ENCODE measurements at places on chromosomes 4 and X. TPM values are rescaled to one million over a fixed set of nuclear protein-coding genes. Genes with fewer than 3 reads are reported as not detected.

- DNase-seq = peak; percentile 91
Observed at GRCh38 chrX:53317365-53318069, 36.1 kb upstream of the IQSEC2 start.

GRCh38 chrX:65755786-65756185, 88.3 kb downstream of the MSN start:
- DNase-seq = no peak

The CLGN gene
- 6.7 TPM for total RNA-seq

The PNMA5 gene
- total RNA-seq = 0.22 TPM

- no peak for DNase-seq
Observed at GRCh38 chr4:149009223-149009622, 567.0 kb upstream of the NR3C2 start.

DNA sequence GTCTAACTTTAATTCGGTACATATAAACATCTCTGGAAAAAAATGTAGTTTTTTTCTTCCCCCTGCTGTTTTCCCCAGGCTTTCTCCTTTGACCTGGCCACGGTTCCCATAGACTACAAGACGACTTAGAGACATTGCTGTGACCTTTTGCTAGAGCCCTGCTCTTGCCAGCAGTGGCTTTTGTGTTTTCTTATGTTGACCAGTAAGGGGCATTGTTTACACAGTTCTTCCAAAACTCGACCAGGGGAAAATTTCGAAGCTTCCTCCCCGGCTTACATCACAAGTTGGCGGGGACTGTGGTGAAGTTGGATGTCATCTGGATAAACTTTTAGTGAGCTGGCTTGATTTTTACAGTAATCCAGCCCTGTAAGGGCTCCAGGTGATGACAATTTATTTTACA, 9.3 kb downstream of the CCDC160 start:
- peak; percentile 43 for DNase-seq

DNA sequence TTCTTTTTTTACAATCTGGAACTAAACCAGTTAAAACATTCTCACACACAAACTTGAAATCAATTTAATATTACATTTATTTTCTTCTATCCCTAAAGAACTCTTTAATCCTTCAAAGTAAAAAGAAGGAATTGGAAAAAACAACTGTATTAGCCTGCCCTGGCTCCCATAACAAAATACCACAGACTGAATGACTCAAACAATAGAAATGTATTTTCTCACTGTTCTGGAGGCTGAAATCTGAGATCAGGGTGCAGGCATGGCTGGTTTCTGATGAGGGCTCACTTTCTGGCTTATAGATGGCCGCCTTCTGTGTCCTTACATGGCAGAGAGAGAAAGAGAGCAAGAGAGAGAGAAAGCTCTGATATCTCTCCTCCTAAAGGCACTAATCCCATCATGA, 149.4 kb downstream of the PDGFRA start:
- no peak for DNase-seq

DNA sequence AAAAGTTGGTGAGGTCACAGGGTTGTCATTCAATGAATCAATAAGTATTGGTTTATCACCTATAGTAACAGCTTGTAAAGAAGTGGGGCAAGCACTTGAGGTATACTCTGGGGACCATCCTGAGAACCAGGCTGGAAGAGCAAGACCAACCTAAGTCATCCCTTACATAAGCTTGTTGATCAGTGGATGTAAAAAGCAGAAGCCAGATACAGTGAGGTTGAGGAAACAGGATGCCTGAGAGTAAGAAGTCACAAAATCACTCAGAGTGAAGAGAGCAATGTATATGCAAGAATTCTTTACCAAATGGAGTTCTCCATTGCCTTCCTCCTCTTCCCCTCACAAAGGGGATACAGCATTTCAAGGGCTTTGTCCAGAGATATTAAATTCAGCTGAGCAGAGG, 76.3 kb upstream of the PACRGL start:
- DNase-seq = no peak

GRCh38 chrX:133171962-133172708, 46.0 kb downstream of the TFDP3 start:
- DNase-seq = peak; percentile 17

DNA sequence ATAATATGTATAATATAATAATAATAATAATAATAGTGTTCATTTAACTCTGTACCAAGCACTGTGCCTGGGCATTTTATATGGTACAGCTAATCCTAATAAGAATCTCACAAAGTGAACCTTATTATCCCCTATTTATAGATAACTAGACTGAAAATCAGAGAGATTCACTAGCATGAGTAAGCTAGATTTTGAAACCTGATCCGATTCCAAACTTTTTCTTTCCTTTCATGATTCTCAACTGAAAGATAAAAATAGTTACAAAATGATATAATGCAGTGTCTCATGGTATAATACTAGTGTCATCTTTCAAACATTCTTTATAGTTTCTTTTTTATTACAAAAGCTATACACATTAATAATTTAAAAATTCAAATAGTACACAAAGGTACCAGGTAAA, 55.9 kb upstream of the RNF128 start:
- DNase-seq = no peak

- peak; percentile 51 for DNase-seq
Observed at GRCh38 chrX:154012336-154012991, 7.2 kb downstream of the IRAK1 start.

GRCh38 chr4:138405934-138406567, 163.9 kb upstream of the SLC7A11 start:
- no peak for DNase-seq

The TRPC5OS gene
- 0.21 TPM for total RNA-seq

DNA sequence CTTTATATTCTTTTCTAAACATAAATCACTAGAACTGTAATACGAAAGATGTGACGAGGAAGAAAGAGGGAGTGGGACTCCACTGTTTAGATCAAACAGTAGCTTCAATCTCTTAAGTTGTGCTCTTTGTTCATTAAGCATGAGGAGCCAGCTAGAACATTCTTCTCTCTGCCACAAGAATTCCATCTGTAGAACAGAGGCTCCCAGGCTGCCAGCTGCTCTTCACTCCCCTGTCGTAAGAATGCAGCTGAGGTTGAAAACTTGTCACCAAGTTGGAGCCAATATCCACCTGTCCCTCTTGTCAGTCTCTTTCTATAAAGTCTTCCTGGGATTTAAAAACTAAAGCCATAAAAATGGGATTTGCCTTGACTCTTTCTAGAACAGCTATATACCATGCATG, 65.0 kb upstream of the SEC24B start:
- no peak for DNase-seq

The MTNR1A gene
- total RNA-seq = 0.76 TPM

The COQ2 gene
- total RNA-seq = 15.9 TPM

DNA sequence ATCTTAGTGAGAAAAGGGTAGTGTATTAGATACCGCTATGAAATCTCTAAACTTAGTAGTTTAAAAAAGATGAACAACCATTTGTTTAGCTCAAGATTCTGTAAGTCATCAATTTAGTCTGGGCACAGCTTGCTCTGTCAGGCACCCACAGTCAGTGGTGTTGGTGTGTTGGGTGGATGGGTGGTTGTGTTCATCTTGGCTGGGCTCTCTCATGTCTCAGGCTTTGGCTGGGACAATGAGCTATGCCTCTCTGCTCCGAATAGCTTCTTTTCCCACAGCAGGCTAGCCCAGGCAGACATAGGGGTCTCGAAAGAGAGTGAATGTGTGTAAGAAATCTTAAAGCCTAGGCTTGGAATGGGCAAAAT, 127.0 kb upstream of the GATB start:
- no peak for DNase-seq

- no peak for DNase-seq
Observed at GRCh38 chr4:12692815-12693214, 791.3 kb downstream of the RAB28 start.

DNA sequence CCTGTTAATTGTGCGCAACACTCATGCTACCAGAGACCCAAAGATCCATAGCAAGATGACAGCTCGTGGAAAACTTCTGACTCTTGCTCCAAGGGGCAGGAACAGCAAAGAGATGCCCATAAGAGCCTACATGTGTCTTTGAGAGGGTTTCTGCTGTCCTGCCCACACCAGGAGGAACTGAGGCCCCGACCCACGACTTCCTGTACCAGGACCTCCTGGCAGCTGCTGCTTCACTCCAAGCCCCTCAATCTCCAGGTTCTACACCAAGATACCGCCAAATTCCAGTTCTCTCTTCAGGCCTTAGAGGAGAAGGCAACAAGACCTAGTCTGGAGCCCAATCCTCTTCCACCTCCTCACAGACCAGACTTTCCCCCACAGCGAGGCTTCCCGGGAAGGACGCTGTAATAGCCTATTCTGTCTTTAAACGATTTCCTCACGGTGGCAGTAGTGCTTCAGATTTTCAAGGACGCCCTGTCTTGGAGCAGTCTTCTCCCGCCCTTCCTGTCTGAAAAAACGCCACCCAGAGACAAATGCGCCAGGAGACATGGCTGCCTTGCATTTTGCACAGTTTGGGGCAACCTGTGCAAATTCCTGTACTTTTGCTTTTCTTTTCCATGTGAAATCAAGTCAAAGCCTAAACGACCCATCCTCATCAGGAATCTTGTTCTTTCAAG, 230.2 kb upstream of the STK26 start:
- no peak for DNase-seq

- no peak for DNase-seq
Observed at GRCh38 chr4:40193578-40193977, 3.3 kb upstream of the RHOH start.

The SCML2 gene
- total RNA-seq = 13.5 TPM

DNA sequence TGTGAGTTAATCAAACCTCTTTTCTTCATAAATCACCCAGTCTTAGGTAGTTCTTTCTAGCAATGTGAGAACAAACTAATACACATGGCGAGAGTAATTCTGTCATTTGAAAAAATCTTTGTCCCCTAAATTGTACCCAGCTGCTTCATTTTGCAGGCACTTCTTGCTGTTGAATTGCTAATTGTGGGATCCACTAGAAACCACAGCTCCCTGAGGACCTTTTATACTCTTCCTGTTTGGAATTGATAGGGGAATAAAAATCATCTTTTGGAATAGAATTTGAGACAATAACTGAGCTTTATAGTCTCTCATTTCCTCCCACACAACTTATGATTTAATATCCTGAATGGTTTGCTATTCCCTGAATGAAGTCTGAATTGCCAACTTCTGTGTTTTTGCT, 170.2 kb downstream of the PACRGL start:
- DNase-seq = no peak

DNA sequence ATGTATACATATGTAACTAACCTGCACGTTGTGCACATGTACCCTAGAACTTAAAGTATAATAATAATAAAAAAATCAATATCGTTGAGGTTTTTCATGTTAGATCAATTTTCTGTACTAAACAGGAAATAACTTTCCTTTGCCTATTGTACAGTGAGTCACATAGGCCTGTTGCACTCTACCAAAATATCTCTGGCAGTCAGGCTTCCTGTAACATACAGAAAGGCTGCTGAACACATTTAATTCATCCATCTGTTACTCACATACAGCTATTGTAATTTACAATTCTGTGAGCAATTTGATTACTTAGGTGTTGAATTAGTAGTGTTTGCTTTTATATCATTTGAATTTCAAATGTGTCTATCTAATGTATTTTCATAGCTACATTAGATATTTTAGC, 427.8 kb downstream of the TMA16 start:
- no peak for DNase-seq

DNA sequence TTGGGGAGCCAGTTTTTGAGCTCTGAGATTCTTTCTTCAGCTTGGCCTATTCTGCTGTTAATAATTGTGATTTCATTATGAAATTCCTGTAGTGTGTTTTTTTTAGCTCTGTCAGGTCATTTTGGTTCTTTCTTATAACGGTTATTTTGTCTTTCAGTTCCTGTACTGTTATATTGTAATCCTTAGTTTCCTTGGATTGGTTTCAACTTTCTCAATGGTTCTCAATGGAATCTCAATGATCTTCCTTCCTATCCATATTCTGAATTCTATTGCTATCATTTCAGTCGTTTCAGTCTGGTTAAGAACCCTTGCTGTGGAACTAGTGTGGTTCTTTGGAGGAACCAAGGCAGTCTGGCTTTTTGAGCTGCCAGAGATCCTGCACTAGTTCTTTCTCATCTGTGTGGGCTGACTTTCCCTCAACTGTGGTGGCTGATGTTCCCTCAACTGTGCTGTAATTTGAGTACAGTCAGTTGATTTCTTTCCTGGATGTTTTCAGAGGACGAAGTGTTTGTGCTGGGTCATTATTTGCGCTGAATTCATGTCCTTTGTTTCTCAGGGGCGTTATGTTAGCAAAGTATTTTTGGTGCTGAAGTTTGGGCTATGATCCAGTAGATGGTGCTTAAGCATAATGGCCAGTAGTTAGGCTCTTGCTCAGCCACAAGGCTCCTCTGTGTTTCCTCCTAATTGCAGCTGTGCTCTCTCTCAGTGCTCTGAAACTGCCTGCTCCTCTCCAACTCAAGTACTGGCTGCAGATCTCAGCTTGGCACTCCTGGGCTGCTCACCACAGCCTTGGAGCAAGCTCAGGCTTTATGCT, 27.5 kb downstream of the ENPEP start:
- DNase-seq = no peak

The PAGE2 gene
- not detected for total RNA-seq

DNA sequence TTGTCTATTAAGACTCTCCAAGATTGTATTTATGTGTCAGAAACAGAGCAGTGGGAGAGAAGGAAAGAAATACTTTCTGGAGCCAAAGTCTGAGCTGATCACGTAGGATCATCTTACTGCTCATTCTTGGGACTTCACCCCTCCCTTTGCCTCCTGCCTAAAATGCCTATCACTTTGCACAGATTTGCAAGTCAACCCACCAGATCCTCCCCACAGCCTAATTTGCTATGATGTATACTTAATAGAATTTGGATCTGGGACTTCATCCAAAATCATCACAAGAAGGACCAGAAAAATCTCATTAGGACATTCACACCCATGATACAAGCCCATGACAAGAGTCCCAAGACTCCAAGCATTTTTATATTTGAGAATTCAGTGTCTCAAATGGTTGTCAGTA, 290.2 kb downstream of the FBXW7 start:
- no peak for DNase-seq

Measured in H7 (cell line).